Cortex of kidney (tissue), 1 donor: ENCODE measurements at places on chromosomes 13 and 19.

DNA sequence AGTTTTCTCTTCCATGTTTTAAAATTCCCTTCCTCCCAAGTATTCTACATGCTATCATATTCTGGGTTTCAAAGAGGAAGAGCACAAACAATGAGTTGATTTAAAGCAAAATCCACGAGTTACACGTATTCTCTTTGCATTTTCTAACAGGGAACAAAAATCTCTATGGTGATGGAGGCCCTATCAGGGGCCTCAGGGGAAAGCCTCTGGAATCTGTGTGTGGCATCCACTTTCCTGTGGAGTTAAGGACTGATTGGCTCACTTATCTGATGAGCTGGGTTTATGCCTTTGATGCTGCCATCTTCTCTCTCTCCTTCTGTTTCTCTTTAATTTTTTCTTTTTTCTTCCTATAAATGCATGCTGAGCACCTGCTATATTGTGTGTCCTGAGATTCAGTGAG is 14.8 kb downstream of the OLFM4 start:
- DNase-seq, result no peak

- no peak for DNase-seq
Observed at GRCh38 chr13:60143775-60144174, 20.0 kb downstream of the DIAPH3 start.

DNA sequence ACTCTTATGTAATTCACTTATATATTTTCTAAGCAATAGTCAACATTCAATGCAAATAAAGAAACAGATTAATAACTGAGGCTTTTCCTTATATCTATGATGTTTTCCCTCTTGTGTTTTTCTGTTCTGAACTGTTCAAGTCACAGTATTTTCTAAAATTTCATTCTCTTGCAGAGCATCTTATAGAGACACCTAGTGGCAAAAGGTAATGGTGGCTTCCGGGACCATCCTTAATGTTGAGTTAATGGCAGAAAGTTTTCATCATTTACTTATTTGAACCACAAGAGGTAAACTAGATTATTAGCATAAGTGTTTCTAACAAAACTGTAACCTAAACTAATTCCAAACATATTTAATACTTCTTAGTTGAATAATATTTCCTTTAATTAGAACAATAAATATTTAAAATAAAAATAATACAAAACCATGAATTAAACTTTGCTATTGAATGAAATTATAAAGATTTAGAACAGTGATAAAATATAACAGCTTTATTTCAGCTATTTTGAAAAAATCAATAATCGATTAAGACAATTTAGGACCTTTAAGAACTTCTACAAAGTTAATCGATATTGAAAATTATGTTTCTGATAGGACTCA is 1.7 kb upstream of the SLITRK5 start:
- no peak for DNase-seq

DNA sequence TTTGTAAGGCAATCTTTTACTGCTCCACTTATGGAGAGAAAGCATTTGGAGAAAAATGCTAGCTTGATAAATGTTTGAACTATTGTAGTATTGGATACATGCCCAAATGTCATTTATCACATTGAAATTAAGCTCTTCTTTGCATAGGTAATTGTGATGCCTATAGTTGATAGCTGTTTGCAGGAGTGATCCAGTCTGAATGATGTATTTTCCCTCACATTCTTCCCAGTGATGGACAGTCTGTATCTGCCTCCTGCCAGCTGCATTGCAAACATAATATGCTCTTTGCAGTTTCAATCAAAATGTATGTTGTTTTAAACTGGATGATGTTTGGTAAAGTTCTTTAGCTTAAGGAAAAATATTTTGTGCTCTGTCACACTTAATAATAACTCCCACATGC is 89.8 kb downstream of the EDNRB start:
- no peak for DNase-seq

DNA sequence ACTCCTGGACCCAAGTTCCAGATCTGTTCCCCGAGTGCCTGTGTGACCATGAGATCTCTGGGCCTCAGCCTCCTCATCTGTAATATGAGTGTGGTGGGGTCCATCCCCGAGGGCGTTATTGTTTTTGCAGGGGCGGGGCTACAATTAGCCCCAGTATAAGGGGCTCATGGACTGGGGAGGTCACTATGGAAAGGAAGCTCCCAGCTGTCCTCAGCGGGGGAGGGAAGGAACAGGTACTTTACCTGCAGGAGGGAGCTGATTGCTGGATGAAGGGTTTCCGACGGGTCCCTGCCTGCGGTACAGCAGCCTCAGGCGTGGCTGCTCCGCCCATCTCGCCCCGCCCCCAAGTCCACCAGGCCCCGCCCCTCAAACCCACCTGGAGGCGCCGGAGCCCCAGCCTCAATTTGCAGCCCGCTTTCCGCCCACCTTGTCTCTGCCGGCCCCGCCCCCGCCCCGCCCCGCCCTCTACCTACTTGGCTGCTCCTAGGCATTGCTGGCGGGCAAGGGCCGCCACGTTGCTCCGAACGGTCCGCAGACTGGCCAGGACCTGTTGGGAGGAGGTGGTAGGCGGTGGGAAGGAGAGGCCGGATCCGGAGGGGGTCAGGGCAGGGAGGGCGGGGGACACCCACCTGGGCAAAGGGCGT is 5.5 kb downstream of the PDE4C start:
- no peak for DNase-seq
